ENCODE measurements at places on chromosomes 7 and 10.

DNA sequence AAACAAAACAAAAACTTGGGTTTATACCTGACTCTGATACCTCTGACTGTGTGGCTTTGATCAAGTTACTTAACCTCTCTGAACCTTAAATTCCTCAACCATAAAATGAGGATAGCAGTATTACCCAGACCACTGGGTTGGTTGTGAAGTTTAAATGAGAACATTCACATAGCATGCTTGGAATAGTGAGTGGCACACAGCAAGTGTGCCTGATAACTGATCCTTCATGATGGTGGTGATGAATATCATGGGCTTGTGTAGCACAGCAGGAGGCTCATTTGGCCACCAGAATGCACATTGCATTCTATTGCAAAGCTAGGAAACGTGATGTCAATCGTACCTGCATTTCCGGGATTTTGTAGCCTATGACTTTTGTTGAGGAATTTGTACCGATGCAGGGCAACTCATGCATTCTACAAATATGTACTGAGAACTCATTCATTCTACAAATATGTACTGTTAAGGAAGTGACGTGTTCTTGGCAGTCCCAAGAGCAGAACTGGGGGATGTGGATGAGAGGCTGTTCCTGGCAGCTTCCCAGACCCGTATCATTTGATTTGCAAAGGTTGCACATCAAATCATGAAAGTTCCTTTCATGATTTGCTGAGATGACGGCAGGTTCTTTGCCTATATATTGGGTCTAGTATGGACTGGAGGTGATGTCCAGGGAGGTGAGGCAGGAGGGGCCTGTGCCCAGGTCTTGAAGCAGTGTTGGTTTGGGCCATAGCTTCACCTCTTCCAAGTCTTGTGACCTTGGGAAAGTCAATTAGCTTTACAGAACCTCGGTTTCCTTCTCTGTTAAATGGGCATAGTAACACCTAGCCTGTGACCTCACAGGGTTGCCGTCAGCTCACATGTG, 94.6 kb upstream of the SMNDC1 start:
- DNase-seq = no peak

DNA sequence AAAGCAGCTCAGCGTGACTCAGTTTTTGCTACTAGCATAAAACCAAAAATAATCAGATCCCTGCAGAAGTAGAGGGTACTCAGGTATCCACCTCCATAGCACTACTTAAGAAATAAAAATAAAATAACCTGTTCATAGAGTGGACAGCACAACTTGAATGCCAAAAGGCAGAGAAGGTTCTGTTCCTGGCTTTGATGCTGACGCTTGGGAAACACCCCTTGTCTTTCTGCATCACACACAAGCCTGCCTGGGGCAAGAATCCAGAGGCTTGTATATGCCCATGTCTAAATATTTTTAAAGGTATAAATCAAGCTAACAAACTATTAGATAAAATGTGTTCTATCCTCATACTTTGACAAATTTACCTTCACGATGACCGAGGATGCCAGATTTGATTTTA, 207.3 kb downstream of the KIAA1217 start:
- no peak for DNase-seq

- DNase-seq = peak; percentile 46
These were observed 1.2 kb downstream of the NUB1 start for GRCh38 chr7:151342811-151343210.

GRCh38 chr7:137366995-137367394, 23.5 kb upstream of the PTN start:
- DNase-seq = no peak

DNA sequence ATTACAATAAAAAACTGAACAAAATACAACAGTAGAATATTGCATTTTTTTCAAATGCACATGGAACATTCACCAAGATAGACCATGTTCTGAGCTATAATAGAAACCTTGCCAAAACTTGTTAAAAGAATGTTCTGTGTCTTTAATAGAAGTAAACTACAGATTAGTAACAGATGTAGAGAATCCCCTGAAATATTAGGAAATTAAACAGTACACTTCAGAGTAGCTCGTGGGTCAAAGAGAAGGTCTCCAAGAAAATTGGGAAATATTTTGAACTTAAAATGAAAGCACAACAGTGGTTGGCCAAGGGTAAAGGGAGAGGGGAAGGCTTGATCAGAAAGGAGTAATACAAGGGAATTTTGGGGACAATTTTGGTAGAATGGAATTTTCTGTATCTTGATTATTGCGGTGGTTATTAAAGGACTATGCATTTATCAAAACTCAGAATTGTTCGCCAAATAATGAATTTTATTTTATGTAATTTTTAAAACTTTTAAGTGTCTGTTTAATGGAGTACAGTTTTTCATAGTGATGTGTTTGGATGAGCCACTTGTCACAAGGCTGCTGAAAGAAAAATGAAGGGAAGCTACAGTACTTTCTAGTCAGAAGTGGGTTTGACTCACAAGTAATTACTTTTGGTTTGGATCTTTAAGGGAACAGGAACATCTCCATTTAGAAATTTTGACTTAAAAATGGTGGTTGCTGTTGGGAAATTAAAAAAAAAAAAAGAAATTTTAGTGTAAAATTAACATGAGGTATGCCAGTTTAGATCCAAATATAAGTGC, 10.2 kb downstream of the PLEKHA8 start:
- DNase-seq = no peak
